ENCODE measurements at places on chromosomes 13 and 19.

DNA sequence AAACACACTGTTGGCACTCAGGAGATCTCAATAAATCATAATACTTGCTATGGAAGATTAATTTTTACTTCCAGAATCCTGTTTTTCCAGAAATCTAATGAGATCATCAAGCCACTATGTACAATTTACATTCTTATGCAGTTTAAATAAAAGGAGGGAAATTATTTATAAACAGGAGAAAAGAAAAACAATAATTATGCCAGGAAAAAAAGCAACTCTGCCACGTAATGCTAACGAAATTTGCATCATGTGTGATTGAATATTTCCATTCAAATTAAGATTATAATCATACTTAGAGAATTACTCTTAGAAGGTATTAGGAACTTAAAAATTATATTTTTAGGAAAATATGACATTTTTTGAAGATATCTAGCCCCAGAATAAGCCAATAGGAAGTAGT is 13.0 kb downstream of the FAM124A start:
- DNase-seq = no peak

DNA sequence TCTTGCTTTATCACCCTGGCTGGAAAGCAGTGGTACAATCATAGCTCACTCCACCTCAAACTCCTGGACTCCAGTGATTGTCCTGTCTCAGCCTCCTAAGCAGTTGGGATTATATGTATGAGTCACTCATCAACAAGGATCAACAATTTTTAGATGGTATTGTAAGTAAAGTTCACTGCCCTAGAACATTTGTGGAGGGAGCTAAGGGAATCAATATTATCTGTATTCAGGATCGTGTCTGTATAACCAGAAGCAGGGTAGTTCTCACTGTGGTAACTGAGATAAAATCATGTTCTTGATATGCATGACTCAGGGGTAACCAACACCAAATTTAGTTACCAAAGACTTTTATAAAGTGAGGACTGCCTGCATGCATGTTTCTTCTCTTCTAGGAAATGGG is 27.0 kb downstream of the ZMYM5 start:
- DNase-seq = peak; percentile 28

DNA sequence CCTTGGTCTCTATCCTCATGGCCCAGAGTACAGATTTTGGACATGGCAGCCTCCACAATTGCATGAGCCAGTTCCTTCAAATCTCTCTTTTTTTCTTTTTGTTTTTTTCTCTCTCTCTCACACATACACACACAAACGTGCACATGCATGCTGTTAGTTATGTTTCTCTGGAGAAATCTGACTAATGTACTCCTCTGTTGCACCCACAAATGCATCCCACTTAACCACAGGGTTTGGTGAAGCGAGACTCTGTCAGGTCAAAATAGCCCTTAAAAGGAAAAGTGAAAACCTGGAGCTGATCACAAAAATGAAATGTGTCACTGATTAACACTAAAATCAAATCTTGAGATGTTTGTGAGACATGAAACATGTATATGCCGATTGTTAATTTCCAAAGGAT is 374.6 kb upstream of the ARGLU1 start:
- no peak for DNase-seq

GRCh38 chr13:29964181-29964845 is 113.9 kb upstream of the UBL3 start:
- DNase-seq = no peak

- peak; percentile 88 for DNase-seq
Measured at GRCh38 chr19:5987077-5987818, 9.3 kb upstream of the RANBP3 start.

DNA sequence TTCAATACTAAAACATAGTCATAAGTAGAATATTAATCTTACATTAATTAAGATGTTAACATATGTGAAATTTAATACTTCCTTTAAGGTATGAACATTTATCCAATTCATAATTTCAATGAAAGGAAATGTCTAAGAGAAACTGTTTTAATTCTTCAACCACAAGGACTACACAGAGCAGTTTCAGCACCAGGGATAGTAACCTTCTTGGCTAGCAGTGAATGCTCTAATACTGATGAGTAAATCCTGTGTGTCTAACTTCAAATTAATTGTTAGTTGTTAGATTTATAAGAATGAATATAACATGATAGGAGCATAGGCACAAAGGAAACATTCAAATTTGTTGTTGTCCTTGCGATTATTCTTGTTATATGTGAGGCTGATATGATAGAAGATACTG is 15.6 kb upstream of the NBEA start:
- DNase-seq = peak; percentile 47

GRCh38 chr13:76336889-76337844 is 549.0 kb downstream of the KCTD12 start:
- peak; percentile 40 for DNase-seq

- DNase-seq = no peak
Measured at GRCh38 chr13:62113179-62113578, 697.5 kb upstream of the PCDH20 start.

GRCh38 chr13:91632086-91632485 is 233.7 kb downstream of the GPC5 start:
- peak; percentile 5 for DNase-seq

DNA sequence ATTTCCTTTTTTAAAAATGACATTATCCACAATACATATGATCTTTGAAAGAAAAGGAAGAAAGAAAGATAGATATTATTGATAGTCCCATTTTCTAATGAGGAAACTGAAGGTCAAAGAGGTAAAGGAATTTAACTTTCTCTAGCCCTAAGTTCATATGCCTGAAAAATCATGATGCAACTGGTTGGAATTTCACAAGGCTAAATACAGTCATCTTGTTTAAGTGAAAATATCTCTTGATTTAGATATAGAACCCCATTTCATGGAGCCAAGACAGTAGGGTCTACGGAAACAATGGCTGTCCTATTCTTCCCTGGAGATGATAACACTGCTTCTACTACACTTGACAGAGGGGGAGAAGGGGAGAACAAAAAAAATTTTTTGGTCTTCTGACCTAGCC is 366.2 kb downstream of the DNAJC15 start:
- peak; percentile 60 for DNase-seq

- DNase-seq = peak; percentile 80
Measured at GRCh38 chr13:66312312-66313087, 917.6 kb downstream of the PCDH9 start.

DNA sequence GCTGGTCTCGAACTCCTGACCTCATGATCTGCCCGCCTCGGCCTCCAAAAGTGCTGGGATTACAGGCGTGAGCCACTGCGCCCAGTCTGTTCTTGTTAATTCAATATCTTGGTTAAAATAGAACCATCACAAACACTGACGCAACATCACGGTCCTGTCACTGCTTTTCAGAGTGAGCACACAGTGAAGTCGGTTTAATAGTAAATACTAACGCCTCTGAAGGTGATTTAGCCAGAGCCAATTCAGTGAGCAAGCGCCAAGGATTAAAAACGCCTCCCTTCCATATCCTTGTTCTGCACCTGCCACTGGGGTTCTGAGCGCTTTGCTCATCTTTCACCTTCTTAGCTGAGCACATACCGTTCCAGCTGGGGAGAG is 30.3 kb downstream of the LAMP1 start:
- DNase-seq = no peak

- no peak for DNase-seq
Measured at GRCh38 chr13:81762449-81762848, 1421.5 kb upstream of the SPRY2 start.

DNA sequence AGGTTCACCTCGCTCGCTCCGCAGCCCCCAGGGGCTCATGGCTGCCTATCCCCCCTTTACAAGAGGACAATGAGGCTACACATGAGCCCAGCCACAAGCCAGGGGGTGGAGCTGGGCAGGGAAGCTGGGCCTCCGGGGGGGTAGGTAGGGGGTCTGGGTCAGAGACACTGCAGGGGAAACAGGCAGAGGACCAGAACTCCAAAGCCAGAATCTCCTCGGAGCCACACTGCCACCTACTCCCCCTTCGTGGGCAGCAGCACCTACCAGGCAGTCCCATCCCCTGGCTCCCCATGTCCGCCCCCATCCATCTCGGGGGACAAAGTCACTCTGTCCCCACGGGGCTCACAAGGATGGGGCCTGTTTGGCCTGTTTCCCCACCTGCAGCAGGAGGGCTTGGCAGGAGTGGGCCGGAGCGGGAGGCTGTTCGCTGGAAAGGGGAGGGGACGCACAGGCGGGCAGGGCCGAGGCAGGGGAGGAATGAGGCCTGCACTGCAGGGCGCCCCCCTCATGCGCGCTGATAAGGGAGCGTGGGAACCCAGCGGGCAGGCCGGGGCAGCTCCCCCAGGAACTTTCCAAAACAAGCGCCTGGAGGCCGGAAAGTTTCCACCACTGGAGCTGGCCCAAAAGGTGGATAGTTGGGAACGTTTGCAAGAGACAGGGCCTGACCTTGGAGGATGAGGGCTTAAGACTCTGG is 545 bp upstream of the ISYNA1 start:
- peak; percentile 46 for DNase-seq

DNA sequence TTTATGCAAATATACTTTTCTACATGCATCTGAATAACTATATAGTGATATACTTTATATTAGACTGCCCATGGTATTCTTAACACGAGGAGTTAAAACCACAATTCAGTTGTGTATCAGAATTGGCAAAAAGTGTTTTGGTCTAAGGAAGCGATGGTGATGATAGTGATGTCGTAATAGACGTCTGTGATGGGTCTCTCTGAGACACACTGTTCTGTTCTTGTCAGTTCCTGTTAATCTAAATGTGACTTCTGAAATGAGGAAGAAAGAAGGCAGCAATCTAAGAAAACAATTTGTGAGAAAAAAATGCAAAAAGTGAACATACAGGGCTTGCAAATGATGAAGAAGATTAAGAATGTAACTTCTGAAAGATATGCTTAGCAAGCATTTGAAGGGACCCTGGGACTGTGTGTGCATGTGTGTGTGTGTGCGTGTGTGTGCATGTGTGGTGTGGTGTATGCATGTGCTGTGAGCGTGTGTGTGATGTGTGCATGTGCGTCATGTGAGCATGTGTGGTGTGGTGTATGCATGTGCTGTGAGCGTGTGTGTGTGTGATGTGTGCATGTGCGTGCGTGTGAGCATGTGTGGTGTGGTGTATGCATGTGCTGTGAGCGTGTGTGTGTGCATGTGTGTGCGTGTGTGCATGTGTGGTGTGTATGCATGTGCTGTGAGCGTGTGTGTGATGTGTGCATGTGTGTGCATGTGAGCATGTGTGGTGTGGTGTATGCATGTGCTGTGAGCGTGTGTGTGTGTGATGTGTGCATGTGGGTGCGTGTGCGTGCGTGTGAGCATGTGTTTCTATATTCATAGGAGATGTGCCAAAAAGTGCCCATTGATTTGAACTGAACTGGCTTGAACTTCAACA is 131.8 kb downstream of the IRS2 start:
- no peak for DNase-seq

GRCh38 chr19:38309615-38310278 is 5.7 kb downstream of the C19orf33 start:
- no peak for DNase-seq

GRCh38 chr19:18439025-18439909 is 1.3 kb upstream of the ISYNA1 start:
- peak; percentile 45 for DNase-seq

GRCh38 chr13:110771194-110771593 is 57.7 kb downstream of the ING1 start:
- DNase-seq = no peak

DNA sequence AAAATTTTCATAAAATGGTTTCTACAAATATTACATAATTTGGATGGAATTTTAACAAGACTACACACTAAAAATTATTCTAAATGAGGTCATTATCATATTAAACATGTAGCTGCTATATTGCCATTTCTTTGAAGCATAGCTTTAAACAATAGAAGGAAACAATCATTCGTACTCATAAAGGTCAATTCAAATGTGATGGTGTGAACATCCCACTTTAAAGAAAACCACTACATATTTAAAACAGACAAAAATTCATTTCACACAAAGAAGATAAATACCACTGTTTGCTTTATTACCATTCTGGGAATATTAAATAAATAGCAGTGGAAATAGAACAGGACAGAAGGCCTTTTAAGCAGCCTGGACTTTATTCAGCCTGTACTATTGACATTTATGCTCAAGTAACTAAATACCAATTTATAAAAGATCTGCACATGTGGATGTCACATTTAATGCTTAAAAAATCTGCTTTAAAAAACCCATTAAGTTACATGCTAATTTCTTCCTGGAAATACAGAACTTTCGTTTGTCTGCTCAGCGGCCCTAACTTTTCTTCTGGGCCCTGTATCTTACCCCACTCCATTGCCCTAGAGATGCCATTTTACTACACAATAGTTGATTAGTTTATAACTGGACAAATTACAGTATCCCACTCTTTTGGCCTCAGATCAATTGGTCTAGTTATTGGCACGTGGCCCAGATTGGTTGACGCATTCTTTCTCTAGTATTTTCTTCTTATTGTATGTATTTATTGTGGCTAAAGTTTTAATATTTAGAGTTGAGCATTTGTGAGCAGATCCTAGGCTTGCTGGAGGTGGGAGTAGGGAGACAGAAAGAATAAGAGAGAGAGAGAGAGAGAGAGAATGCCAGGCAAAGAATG is 215.1 kb upstream of the SPRY2 start:
- DNase-seq = no peak

GRCh38 chr19:30792561-30793505 is 420.6 kb downstream of the ZNF536 start:
- DNase-seq = no peak

DNA sequence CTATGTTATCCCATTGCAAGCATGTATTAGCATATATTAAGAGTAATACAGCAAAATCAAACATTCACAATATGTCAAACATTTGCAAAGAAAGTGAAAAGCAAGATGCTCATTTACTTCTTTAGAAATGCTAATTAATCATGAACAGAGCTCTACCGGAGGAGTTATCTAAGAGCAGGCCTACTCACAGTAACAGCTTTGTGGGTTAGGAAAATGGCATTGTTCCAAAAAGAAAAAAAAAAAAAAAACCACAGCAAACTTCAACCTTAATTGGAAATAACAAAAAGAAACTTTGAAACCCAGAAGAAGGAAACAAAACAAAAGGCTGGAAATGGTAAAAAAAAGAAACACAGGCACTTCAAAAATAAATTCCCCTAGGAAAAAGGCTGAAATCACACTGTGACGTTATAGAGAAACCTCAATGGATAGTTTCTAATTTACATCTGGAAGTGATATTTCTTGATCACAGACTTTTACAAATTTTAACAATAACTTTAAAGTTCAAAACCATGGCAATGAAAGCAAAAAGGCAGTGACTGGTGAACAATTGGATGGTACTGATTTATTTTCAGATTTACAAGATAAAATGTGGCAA is 1236.8 kb upstream of the SPRY2 start:
- DNase-seq = no peak

DNA sequence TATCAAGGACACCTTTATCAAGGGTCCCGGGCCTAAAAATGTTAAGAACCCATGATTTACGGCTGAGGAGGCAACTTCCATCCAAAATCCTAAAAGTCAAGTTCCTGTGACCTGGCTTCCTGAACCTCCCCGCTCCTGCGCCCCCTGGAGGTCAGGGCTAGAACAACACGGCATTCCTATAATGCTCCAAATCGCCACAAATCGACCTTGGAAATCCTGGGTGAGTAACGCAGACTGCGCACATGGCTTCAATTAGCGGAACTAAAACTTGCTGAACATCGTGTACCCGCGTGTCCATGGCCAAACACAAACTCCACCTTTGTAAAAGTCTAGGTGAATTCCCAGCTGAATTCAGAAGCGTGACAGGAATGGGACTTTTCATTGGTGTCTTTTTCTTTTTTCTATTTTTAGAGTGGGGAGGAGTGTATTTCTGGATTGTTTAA is 4.3 kb upstream of the C5AR1 start:
- DNase-seq = peak; percentile 90

- peak; percentile 15 for DNase-seq
Measured at GRCh38 chr13:41915081-41915480, 45.8 kb downstream of the VWA8 start.

Data from fibroblast of the aortic adventitia (primary cell).